ENCODE measurements at places on chromosomes 5 and 9. TPM values are rescaled to one million over a fixed set of nuclear protein-coding genes. Genes with fewer than 3 reads are reported as not detected.

DNA sequence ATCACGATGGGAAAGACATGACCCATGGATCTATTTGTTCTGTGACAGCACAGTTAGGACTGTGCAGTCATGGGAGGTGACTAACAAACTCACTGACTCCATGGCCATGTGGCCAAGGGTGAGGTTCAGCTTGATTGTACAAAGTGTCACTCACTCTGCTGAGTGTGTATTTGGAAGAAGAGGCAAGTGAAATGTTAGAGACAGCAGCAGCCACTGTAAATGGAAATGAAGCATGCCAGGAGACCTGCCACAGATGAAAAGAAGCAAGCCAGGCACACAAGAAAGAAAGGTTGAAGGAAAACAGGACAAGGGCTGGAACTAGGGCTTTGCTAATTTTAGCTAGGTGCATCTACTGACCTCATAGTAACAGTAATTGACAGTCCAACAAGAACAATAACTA is 42.7 kb upstream of the PALM2AKAP2 start:
- no peaks in the 10 kb centered on the region for H3K4me1 ChIP-seq
- no peaks in the 10 kb centered on the region for H3K27me3 ChIP-seq
- DNase-seq, result no peak
- no peaks in the 10 kb centered on the region for H3K36me3 ChIP-seq

DNA sequence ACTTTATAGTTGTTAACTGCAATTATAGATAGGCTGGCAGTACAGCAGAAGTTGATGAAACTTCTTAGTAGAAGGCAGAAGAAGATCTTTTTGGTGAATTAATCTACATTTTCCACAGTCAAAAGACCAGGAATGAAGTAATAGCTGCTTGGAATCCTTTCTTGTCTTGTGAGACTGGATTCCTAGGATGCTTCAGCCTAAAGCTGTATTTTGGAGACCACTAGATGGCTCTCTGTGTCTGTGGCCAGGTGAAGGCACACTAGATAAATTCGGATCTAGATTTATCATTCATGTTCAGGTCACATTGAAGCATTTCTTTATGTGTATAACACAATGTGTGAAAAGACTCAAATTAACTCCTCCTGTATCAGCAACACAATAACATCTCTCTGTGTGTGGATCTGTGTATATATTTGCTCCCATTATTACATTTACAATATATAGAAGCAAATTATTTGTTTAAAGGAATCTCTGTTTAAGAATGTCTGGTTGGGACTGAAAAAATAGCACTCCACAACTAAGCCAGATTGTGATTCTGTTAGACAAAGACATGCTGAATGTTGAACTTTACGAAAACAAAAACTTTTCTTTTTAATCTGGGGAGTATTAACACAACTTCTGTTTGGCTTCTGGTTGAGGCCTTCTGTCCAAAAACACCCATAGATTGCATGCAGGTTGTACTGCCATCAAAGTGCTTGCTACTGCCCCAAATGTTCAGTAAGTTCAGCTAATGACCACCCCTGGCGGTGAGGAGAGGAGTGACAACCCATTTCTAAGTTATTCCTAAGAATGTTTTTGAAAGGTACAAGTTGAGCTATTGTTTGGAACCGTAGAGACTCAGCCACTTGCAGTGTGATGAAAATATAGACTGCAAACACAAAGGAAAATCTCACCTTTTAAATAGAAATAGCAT is 10.6 kb downstream of the GRIN3A start:
- H3K4me1 ChIP-seq, result no peaks in the 10 kb centered on the region
- DNase-seq, result no peak
- no peaks in the 10 kb centered on the region for H3K36me3 ChIP-seq
- H3K4me3 ChIP-seq, result no peak overlapping the region
- H3K27me3 ChIP-seq, result no peaks in the 10 kb centered on the region

GRCh38 chr5:146539973-146540372 is 24.0 kb upstream of the GPR151 start:
- H3K4me1 ChIP-seq, result no peaks in the 10 kb centered on the region
- no peaks in the 10 kb centered on the region for H3K36me3 ChIP-seq
- H3K27ac ChIP-seq, result no peak overlapping the region
- no peak for DNase-seq
- H3K4me3 ChIP-seq, result no peak overlapping the region
- H3K27me3 ChIP-seq, result no peaks in the 10 kb centered on the region

GRCh38 chr5:145680169-145680568 is 155.0 kb downstream of the PRELID2 start:
- H3K4me3 ChIP-seq, result no peak overlapping the region
- no peaks in the 10 kb centered on the region for H3K27me3 ChIP-seq
- no peak for DNase-seq

GRCh38 chr9:130451509-130452388 is 7.0 kb downstream of the ASS1 start:
- peak overlapping the region; percentile 62 for H3K27ac ChIP-seq
- no peaks in the 10 kb centered on the region for H3K27me3 ChIP-seq
- no peak overlapping the region for H3K4me3 ChIP-seq

DNA sequence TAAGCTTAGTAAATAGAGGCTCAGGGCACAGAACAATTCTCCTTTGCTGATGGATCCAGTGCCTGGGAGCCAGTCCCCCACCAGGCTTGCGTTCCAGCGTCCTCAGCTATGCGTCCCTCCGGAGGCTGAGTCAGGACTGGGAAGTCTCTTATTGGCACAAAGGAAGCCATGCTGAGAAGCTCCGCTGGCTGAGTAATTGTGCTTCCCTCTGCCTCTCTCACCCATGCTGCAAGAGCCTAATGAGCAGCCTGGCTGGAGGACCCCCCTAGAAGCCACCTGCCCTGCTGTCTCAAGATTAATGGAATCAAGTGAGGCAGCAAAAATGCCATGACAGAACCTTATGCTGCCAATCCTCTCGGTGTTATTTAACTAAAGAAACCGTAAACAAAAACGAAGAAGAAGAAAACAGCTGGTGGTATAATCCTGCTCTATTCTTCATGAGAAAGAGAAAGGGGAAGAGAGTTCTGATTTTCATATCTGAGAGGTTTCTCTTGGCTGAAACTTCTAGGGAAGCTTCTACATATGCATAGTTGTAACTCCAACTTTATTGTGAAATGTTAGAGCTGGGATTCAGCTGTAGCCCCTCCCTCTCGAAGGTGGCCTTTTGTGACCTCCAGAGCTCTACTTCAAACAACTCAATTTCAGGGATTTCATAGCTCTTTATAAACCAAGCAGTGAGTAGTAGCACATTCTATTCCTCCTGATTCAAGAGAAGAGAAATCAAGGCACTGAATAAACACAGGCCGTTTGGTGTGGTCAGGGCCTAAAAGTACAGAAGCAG is 185.4 kb upstream of the SEMA6A start:
- no peak overlapping the region for H3K27ac ChIP-seq
- H3K4me1 ChIP-seq, result no peaks in the 10 kb centered on the region
- no peak for DNase-seq
- no peaks in the 10 kb centered on the region for H3K27me3 ChIP-seq
- H3K4me3 ChIP-seq, result no peak overlapping the region

DNA sequence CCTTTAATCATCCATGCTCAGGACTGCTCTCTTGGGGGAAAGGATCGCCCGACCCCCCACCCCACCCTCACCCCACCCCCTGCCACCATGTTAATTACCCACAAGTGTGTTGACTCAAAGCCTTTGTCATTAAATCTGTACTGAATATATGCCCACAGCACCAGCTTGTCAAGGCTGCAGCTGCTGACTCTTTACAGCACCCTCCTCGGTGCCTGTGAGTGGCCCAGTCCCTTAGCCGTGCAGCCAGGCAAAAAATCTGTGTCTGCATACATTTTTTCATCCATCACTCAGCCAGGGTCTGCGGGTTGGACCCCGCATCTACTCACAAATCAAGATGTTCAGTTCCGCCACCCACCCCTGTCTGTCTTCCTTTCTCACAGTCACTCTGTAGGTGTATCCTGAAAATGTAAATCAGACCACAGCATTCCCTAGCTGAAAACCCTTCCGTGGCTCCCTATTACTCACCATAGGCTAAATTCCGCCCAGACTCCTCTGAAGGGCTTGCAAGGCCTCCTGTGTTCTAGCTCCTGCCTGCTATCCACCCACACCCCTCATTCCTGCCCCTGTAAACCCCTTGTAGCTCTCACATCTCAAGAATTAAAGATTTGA is 53.7 kb upstream of the KCNIP1 start:
- no peak overlapping the region for H3K27ac ChIP-seq
- no peaks in the 10 kb centered on the region for H3K27me3 ChIP-seq
- no peaks in the 10 kb centered on the region for H3K36me3 ChIP-seq
- H3K4me1 ChIP-seq, result no peaks in the 10 kb centered on the region
- no peak overlapping the region for H3K4me3 ChIP-seq

The CCIN gene
- 0.26 TPM for total RNA-seq

DNA sequence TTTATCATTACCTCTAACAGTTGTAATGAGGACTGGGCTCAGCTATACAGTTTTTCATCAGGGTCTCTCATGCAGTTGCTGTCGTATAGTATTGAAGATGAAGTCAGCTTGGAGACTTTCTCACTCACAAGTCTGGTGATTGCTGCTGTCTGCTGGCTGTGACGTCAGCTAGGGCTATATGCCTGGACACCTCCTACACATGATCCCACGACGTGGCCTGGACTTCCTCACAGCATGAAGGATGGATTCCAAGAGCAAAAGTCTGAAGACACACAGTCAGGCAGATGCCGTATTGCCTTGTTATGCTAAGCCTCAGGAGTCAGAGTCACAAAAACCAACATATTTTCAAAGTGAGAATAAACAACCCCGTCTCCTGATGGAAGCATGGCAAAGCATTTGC is 193.3 kb downstream of the LURAP1L start:
- no peak overlapping the region for H3K27ac ChIP-seq
- H3K36me3 ChIP-seq, result no peaks in the 10 kb centered on the region
- H3K4me1 ChIP-seq, result no peaks in the 10 kb centered on the region
- H3K27me3 ChIP-seq, result no peaks in the 10 kb centered on the region
- DNase-seq, result no peak

GRCh38 chr5:173743641-173744343 is 127.3 kb upstream of the BOD1 start:
- H3K27ac ChIP-seq, result peak overlapping the region; percentile 37
- H3K4me3 ChIP-seq, result no peak overlapping the region
- H3K27me3 ChIP-seq, result no peaks in the 10 kb centered on the region
- no peaks in the 10 kb centered on the region for H3K4me1 ChIP-seq
- no peak for DNase-seq

The MYMK gene
- not detected for total RNA-seq
